NCI-H187 treated with DMSO at 0.1 percent for 48 hours (cell line): ENCODE measurements at places on chromosomes 6 and 20.

- no peak for DNase-seq
Observed at GRCh38 chr20:44034965-44035635, 120.4 kb downstream of the TOX2 start.

- no peak for DNase-seq
Observed at GRCh38 chr20:32108814-32109391, 611 bp upstream of the TM9SF4 start.

GRCh38 chr20:17555106-17555505 is 14.8 kb upstream of the DSTN start:
- DNase-seq: no peak

DNA sequence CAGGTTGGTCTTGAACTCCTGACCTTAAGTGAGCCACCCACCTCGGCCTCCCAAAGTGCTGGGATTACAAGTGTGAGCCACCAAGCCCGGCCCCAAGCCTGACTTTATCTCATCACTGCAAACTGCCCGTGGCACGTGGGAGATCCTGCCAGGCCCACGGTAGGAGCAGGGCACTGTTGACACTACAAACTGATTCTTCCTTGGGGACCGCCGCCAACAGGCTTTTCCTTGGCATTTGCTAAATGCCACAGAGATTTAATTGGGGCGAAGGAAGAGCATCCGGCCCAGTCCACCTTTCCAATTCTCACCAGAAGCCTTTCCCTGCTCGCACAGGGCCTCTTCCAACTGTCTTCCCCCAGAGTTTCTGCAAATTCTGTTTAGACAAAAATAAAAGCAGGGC is 11.0 kb downstream of the ATP9A start:
- DNase-seq: no peak

GRCh38 chr6:28657769-28658465 is 132.2 kb downstream of the GPX5 start:
- DNase-seq: no peak

- DNase-seq: no peak
Observed at GRCh38 chr6:22236626-22237414, 60.0 kb downstream of the PRL start.

DNA sequence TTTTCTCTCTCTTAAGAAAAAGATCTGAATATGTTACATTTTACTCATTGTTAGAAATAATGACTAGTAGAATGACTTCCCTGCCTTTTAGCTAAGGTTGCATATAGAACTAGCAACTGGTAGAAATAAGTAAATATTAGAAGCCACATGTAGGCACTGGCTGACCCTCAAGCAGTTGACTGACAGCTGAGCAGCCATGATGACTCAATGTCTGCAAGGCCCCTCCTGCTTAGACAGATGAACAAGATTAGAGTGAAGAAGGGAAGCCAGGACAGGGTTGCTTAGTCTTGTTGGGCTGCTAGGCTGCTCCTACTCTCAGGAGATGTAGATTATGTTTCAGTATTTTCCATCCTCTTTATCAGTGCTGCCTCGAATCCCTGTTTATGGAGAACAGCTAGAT is 6.5 kb downstream of the MEP1A start:
- no peak for DNase-seq

- DNase-seq: no peak
Observed at GRCh38 chr6:38489951-38490350, 149.8 kb downstream of the BTBD9 start.

DNA sequence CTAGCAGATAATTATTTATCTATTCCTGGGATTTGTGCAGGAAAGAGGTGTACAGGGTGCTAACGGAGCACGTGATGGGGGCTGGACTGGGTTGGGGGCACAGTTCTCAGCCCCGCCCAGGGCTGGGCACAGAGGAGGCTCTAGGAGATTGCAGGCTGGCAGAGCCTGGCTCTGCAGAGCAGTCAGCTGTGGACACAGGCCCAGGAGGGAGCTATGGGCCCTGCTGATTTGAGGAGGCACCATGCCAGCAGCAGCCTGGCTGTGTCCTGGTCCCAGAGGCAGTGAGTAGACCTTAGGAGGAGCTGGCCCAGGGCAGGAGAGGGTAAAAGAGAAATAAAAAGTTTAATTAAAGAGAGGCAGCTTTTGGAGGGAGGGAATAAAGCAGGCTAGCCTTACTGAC is 19.3 kb downstream of the MAFB start:
- no peak for DNase-seq

DNA sequence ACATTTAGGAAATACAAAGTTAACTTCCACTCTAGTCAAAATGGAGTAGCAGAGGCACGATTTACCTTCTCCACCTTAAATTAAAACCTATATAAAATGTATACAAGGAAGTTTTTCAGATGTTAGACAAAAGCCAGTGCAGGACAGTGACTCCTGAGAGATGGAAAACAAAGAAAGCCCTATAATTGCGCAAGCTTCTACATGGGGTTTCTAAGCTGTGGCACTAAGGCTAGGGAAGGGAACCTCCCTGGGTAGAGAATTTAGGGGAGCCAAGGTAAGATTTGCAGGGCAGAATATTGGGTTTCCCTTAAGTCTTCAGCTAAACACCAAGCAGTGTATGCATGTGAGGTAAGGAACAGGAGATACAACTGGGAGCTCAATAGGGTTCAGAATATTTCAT is 18.5 kb upstream of the ZC3H12D start:
- DNase-seq: no peak

GRCh38 chr6:12069891-12070529 is 57.9 kb downstream of the HIVEP1 start:
- DNase-seq: no peak

DNA sequence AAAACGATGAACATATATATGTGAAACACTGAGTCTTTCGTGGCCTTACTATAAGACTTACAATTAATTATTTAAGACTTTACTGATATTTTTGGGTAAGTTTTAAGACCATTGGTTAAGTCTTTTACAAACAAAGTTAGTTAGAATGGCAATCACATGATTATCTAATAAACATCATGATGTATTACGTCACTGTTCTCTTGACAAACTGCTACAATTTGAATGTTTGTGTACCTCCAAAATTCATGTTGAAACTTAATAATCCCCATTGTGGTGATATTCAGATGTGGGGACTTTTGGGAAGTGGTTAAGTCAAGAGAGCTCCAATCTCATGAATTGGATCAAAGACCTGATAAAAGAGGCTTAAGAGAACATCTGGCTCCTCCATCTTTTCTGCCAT is 25.9 kb upstream of the B3GAT2 start:
- DNase-seq: no peak

- DNase-seq: no peak
Observed at GRCh38 chr6:81613606-81614005, 138.9 kb downstream of the TENT5A start.

DNA sequence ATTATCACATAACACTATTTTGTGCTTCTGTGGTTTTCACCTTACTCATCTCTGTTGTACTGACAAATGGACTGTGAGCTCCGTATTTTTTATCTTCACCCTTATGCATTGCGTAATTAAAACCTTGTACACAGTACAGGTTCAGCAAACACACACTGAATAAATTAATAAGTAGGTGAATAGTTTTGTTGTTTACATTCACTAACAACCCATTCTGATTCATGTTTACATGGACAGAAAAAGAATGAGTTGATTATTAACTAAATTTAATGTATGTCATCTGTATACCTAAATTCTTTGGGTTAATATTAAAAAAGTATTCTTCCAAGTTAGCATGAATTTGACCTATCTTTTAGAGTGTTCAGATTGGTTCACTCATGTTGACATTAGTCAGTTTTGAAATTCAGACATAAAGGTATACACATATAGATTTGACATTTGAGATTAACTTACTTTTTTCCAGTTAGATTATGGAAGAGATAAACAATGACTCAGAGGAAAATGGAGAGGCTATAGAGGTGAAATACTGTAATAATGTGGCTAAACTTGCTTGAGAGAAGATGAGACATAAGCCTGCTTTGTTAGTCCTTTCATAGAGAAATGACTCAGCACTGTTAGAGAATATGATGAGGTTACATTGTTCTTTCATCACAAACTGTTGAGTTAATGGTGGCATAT is 541.7 kb upstream of the FLRT3 start:
- no peak for DNase-seq

- no peak for DNase-seq
Observed at GRCh38 chr6:84769306-84769705, 4.9 kb upstream of the TBX18 start.

- DNase-seq: no peak
Observed at GRCh38 chr6:117469356-117469755, 13.1 kb upstream of the DCBLD1 start.

GRCh38 chr6:45073771-45074170 is 254.4 kb upstream of the RUNX2 start:
- no peak for DNase-seq

- no peak for DNase-seq
Observed at GRCh38 chr6:92339936-92340640, 1079.3 kb downstream of the EPHA7 start.

DNA sequence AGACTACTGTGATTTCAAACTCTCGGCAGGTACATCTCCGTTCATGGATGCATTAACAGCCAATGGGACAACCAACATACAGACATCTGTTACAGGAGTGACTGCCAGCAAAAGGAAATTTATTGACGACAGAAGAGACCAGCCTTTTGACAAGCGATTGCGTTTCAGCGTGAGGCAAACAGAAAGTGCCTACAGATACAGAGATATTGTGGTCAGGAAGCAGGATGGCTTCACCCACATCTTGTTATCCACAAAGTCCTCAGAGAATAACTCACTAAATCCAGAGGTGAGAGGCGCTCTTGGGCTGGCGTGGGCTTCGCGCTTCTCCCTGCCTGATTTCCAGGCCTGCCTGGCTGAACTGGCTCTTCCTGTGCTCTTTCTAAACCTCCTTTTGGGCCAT is 68.4 kb downstream of the RPP40 start:
- no peak for DNase-seq

- no peak for DNase-seq
Observed at GRCh38 chr6:92840246-92840930, 579.0 kb downstream of the EPHA7 start.

DNA sequence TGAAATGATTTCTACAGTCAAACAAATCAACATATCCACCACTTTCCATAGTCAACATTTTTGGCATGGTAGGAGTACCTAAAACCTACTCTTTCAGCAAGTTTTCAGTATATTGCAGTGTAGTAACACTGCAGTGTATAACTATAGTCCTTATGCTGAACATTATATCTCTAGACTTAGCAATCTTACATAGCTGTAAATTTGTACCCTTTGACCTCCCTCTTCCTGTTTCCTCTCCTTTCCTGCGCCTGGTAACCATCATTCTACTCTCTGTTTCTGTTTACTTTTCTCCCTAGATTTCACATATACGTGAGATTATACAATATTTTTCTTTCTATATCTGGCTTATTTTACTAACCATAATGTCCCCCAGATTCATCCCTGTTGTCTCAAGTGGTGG is 40.2 kb downstream of the SMAP1 start:
- DNase-seq: no peak

DNA sequence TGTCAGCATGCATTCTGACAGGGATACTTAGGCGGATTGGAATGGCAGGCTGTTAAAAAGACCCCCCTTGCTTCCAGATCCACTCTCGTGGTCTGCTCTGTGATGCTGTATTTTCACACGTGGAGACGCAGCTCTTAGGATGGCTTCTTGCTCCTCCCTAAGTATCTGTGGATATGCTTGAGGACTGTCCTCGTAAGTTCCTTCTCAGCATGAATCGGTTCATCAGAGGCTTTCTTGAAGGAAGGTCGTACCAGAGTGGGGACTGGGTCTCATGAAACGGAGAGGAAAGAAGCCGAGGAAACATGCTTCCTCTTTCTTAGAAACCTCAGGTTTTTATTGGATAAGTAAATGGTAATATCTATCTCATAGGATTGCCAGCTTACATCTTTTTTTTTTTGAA is 220.4 kb downstream of the FARS2 start:
- no peak for DNase-seq

- DNase-seq: no peak
Observed at GRCh38 chr20:10581823-10582222, 92.0 kb downstream of the JAG1 start.

GRCh38 chr6:161141173-161141572 is 132.7 kb downstream of the AGPAT4 start:
- no peak for DNase-seq

DNA sequence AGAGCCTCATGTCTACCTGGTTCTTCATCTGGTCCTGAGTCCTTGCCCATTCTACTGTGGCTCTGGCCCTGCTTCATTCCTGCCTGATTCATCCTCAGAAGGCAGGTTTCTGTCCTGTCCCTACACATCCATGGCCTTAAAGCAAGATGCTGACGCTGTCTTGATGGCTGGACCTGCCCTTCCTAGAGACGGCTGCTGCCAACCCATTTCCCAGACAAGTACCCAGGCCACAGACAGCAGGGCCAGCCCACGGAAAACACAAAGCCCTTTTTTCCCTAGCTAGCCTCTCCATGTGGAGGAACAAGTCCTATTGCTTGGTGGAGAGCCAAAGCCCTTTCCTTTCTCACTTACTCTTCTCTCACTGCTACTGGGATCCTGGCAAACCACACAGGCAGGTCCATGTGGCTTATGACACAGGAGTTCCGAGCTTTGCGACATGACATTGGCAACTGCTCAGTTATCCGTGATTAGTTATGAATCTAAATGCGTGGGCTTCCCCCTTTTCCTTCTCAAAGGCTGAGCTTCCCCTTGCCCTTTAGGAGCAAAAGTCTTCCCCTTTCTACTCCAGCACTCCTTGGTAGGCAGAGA is 72.9 kb downstream of the SLC22A3 start:
- DNase-seq: no peak

- DNase-seq: no peak
Observed at GRCh38 chr6:160792708-160793107, 90.7 kb downstream of the PLG start.

GRCh38 chr6:37236921-37237320 is 20.7 kb upstream of the TBC1D22B start:
- DNase-seq: no peak
